ENCODE measurements at places on chromosomes 2 and 18.

GRCh38 chr2:20638646-20639430, 12.1 kb downstream of the HS1BP3 start:
- DNase-seq, result no peak

- DNase-seq, result no peak
Measured at GRCh38 chr18:59736061-59736460, 38.8 kb upstream of the CCBE1 start.

DNA sequence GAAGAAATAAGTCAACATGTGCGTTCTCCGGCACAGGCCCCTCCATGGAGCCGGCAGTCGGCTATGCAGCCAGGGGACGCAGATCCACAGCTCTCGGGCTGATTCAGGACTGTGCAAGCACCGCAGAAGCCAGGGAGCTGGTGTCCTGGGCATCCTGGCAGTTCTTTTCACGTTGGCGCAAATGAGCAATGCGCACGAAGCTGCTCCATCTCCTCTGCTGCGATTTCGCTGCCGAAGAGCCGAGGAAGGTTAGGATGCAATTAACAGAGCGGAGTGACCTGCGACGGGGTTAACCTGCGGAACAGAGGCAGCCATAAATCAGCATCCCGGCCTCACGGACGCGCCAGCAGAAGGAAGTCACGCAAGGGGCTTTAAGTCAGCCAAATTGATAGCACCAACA, 107.1 kb upstream of the POU3F3 start:
- no peak for DNase-seq

GRCh38 chr2:113111823-113112287, 15.5 kb upstream of the IL1RN start:
- no peak for DNase-seq

DNA sequence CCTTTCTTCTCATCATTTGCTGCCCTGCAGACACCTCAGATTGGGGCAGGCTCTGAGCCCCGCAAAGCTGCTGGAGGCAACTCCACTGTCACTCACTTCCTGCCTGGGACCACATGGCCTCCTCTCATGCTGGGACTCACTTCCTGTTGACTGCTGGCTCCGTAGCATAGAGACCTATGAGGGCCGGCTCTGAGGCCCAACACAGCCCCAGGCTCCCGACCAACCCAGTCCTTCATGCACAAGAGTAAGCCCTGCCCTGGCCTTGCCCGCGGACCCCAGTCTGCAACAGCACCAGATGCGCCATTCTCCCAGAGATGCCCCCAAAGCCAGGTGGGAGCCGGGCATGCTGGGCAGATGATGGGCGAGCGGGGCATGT, 55.7 kb downstream of the DNMT3A start:
- peak; percentile 73 for DNase-seq

DNA sequence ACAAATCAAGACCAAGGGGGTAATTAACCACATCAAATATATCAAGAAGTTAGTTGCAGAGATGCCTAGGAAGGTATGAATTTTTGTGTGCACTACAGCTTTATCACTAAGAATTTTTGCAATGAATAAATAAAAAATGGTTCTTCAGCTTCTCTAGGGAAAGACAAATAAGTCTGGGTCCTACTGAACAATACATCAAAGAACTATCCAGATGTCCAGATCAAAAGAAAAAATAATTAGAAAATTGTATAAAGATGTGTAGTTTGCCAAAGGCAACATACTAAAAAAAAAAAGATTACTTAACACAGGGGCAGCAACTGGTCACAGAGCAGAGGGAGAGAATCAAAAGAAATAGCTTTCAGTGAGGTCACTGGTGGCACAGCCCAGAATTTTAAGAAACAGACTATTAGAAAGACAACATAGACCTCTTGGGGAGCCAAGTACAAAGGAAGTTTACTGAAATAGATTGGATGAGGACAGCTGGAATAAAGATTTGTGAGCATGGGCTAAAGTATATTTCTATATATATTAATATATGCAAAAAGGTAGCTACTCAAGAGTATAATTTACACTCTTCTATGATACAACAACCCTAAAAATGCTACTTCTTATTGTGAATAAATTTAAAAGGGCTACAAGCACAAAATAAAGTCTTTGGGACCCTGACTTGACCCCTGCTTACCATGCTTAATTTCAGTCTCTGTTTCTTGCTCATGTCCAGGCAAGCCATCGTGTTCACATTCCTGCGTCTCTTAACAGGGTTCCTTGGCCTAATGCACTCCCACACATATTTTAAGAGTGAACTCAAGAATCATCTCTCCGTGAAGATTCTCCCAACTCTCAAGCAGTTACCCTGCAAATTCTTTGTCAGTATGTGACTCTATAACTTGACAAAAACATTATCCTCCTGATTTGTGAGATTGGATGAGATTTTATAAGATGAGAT, 99.0 kb upstream of the GRB14 start:
- DNase-seq, result no peak

DNA sequence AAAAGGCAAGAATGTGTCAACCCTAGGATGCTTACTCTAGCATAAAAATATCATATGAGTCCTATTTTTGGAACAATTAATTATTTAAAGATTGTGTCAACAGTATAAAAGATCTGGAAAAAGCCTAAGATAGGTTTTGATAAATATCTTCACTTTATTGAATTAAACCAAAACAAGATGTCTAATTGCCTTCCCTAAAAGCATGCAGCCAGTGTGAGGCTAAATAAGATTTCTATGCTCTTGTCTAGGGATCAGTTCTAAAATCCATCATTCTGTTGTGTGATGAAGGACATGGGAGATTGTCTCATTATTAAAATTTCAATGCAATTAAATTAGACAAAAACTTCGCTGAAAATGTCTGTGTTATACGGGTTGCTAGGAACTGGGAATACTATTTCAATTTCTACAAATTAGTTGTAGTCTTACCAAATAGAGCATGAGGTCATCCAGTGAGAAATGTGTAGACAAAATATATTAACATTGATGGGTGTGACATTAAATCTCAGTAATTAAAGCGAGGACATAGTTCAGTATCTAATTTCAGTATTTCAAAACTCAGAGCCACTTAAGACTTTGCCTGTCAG, 535.6 kb upstream of the FSIP2 start:
- no peak for DNase-seq

DNA sequence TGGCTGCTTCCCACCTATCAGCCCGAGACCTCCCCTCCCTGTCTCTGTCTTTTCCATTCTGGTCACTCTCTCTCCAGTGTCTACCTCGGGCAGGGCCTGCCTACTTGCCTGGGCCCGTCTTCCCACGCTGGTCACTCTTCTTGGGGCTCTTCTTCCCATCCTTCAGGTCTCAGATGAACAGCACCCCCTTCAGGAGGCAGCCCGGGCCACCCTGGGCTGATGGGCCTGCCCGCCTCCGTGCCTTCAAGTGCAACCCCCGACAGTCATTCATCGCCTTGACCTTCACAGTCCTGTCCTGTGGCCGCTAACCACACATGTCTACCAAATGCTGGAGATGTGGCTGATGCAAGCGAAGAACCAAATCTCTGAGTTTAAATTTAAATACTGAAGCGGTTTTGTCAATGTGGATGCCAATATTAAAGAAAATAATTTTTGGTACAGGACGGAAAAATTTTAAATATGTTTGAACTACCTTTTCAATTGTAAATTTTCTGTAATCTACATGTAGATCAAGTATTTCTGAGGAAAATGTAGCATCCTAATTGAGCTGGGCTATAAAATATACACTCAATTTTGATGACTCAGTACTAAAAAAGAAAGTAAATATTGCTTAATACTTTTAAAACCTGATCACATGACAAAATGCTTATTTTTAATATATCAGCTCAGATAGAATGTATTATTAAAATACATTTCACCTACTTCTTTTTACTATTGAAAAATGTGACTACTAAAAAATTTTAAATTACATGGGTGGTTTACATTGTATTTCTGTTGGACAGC, 96.4 kb downstream of the LAMA1 start:
- no peak for DNase-seq

- no peak for DNase-seq
Measured at GRCh38 chr2:190999949-191000665, 13.9 kb downstream of the STAT1 start.

- DNase-seq, result no peak
Measured at GRCh38 chr2:240170883-240171282, 30.4 kb upstream of the OTOS start.

GRCh38 chr2:97664636-97664970, 759 bp upstream of the ACTR1B start:
- no peak for DNase-seq

GRCh38 chr2:183250472-183250871, 126.2 kb downstream of the NUP35 start:
- DNase-seq, result no peak

DNA sequence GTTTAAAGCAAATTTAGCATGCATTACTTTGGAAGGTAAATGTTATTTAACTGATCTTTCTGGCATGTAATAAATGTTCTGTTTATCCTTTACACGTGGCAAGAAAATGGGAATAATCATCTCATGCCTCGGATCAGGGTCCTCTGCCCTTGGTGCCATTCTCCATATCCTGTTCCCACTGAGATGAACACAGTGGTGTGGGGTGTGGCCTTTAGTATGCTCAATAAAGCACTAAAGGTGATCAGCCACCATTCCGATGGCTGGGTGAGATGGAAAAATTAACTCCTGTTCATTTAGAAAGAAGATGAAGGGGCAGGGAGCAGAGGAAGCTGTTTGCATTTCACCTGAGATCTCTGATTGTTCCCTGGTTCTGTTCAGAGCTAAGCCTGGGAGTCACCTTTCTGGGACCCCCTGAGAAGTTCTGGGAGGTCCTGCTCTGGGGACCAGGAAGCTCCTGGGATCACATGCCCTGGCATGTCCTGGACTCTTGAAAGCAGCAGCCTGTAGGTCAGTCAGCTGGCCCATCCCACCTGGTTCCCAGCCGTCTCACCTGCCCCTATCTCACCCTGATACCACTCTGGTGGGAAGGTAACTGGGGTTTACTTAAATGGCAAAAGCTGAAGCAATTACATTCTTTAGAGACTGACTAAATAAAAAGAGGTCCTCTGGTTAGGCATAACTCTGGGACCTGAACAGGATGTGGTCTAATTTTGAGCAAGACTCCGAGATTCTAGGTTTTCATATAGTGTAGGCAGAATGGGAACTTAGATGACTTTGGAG, 288.9 kb upstream of the EPAS1 start:
- DNase-seq, result no peak

GRCh38 chr2:234816056-234816455, 135.8 kb upstream of the SH3BP4 start:
- DNase-seq, result no peak

DNA sequence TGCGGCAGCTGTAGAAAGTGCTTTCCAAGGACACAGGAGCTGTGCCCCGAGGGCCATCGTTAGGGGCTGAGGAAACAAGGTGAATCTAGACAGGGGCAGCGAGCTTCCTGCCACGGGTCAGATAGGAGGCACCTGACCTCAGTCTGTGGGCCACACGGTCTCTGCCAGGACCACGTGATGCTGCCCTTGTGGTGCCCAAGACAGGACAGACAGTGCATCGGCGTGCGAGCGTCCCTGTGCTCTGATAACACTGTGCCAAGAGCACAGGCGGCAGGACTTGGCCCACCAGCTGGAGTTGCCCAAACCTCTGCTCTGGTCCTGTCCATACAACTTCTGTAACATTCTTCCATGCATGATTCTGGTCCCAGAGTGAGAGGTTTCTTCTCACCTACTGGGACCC, 225.4 kb downstream of the TWIST2 start:
- no peak for DNase-seq

DNA sequence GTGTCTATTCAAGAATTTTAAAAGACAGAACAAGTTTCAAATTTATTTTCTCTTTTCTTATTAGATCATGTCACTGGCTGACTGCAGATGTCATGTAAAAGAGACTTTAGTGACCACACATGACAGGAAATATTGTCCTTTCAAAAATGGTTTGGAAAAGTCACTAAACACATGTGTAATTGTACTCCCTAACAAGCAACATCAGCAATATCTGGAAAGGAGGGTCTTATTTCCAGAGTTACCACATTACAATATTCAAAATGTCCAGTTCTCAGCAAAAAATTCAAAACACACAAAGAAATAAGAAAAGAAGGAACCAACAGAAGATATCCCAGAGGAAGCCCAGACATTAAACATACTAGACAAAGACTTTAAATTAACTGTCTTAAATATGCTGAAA, 197.1 kb downstream of the EN1 start:
- DNase-seq, result no peak

GRCh38 chr2:165479856-165480255, 10.4 kb downstream of the CSRNP3 start:
- no peak for DNase-seq

DNA sequence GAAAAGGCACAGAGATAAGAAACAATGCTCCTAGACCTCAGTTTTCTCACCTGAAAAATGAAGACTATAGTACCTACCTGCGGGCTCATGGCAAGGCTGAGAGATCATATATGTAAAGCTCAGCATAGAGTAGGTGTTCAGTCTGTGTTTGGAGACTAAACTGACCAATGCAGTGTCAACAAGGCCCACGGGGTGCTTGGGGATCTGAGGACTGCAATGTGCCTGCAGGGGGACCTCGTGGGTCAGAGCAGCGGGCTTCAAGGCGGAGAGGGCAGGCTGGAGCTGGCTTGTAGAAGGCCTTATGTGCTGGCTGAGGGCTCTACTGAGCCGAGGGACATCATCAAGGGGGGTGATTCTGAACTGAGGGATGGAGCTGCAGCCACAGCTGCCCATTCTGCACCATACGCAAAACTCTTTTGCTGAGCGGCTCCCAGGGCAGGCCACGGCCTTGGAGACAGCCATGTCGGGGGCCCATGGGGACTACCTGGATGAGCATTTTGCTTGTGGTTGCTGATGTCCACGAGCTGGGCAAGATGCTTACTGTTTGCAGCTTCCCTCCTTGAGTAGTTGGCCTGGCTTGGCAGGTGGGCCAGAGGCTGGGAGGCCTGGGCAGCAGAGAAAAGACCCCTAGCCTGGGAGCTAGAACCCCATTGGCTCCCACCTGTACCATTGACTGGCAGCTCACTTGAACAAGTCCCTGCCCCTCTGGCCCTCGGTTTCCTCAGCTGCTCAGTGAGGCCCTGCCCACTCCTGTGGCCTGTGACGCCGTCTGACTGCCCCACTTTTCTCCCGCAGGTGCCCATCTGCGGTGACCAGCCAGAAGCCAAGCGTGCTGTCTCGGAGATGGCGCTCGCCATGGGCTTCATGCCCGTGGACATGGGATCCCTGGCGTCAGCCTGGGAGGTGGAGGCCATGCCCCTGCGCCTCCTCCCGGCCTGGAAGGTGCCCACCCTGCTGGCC, 23.5 kb downstream of the STEAP3 start:
- DNase-seq, result no peak

GRCh38 chr2:38533180-38533579, 69.5 kb downstream of the HNRNPLL start:
- peak; percentile 91 for DNase-seq

- DNase-seq, result no peak
Measured at GRCh38 chr2:132980304-132980703, 310.3 kb upstream of the LYPD1 start.
